ENCODE measurements at places on chromosomes 5 and 9.
A peak's percentile ranks its signal among the peaks of the same experiment; 100 is the strongest.

GRCh38 chr5:134130239-134130945 is 15.9 kb downstream of the TCF7 start:
- DNase-seq, result no peak

DNA sequence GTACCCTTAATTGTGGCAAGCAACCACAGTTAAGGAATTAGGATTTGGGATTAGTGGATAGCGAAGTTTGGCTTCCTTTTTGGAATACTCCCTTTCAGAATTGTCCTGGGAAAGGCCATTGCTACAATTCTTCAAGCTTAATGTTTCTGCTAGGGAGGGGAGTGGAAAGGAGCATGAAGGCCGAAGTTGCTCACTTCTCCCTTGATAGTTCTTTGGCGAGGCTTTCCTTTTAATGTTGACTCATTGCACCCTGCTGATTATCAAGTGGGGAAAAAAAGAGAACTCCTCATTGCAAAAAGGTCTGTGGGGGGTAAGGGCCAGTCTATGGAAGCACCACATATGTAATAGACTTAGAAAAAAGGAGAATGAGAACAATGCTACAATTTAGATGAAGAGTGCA is 30.7 kb downstream of the GRIN3A start:
- no peak for DNase-seq

DNA sequence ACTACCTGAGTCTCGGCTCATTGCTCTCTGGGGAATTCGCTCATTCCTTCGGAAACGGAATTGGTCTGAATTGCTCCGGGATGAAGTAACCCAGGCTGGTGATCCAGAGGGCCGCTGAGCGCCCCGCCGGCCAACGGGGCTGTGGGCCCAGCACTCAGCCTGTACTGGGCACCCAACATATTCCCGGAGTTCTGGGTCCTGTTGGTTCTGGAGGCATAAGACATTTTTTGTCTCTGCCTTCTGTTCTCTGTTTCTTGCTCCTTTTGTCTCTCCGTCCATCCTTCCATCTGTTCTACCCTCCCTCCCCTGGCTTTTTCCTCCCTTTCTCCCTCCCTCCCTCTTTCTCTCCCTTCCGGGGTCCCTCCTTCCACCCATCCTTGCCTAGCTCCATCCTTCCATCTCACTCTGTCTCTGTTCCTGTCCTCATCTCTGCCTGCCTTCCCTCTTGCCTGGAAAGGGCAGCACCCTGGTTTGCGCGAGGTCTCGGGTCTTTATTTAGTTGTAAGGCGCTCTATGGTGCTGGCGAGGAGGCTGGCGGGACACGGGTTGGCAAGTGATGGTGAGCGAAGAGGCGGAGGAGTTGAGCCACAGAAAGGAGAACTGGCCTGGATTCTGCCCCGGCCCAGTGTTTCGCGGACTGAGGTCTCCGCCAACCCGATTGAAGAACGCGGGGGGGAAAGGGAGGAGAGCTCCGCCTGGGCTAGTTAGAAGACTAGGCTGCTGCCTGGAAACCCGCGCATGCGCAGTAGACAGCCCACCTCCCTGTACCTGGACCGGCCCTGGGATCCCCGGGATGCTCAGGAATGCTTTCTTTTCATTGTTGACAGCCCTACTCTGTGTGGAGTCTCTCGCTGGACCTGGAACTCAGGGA is 1468.0 kb downstream of the FOXD4L5 start:
- DNase-seq, result peak; percentile 83

DNA sequence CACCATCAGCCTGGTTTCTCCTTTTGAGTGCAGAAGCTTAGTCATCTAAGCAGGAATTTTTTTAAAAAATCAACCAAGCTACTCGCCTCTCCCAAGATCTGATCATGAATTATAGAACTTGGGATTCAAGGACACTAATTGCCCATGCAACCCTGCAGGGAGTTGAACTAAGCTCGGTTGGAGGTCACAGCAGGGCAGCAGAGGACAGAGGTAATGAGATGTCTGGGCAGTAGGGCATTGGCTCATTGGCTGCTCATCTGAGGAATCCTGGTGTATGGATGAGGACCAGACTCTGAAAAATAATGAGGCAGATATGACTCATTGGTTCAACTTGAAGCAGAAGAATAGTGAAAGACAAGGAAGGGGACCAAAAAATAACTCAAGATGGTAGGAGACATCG is 111.8 kb upstream of the TLE1 start:
- no peak for DNase-seq

DNA sequence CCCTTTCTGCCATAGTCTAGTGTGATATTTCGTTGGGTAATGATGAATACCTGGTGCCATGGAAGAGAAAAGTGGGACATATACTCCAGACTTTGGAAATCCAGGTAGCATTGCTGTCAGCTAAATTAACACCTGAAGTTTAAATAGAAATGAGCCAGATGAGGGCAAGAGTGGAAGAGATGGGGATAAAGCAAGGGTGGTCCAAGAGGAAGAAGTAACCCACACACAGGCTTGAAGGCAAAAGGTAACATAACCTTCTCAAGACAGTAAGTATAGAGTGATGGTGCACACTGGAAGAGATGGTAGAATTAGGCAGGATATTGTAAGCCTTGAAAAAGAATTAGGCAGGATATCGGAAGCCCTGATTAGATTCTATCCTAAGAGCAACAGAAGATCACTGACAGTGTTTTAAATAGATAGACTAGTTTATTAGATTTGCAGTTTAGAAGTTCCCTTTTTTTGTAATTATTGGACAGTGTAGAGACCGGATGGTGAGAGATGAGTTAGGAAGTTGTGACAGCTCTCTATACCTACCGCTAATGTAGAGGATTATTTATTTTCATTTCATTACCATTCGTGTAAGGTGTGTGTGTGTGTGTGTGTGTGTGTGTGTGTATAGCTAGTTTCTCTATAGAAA is 16.8 kb downstream of the ANXA1 start:
- no peak for DNase-seq

- DNase-seq, result no peak
These were observed 93.4 kb upstream of the CDH6 start for GRCh38 chr5:31100047-31100575.

DNA sequence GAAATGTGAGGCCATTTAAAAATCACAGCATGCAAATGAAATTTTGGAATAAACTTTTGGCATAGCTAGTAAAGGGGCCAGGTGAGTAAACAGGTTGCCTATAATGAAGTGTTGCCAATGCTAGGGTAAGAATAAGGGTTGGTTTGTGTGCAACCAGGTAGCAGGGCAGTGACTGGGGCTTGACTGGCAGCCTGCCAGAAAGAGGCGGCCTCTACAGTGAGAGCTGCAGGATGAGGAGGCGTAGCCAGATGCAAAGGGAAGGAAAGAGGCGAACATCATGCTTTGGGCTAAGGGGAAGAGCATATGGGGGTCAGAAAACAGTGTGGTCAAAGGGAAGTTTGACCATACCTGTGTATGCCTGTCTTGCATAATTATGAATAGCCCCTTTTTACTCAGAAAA is 70.6 kb downstream of the MAST4 start:
- peak; percentile 36 for DNase-seq

GRCh38 chr5:115543365-115544042 is 1.1 kb downstream of the FEM1C start:
- DNase-seq, result no peak

- no peak for DNase-seq
These were observed 19.8 kb downstream of the ABL1 start for GRCh38 chr9:130854835-130855234.

DNA sequence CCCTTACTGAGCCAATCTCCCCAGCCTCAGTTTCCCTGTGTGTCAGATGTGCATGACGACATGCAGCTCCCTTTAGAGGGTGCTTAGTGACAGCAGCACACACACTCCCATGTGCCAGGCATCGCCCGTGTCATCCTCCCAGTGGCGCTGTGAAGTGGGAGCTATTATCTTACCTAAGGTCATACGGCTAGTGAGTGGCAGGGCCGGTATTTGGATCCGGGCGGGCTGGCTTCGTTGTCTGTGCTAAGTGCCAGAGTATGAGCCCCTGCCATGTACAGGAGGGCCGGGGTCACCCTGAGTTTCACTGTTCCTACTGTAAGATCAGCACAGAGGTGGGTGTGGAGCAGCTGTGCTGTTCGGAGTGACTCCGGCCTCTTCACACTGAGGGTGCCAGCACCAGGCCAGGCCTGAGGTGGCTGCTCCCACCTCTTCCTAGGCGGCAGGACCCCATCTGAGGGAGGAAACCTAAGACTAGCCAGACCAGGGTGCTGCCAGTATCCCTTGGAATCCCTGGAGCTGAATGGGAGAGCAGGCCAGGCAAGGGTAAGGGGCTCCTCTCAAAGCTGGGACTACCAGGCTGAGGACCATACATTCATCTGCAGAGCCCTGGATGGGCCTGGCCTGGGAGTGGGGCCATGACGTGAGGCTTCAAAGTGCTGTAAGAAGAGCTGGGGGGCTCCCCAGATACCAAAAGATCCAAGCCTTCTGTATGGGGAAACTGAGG is 22.5 kb downstream of the AQP7 start:
- no peak for DNase-seq

DNA sequence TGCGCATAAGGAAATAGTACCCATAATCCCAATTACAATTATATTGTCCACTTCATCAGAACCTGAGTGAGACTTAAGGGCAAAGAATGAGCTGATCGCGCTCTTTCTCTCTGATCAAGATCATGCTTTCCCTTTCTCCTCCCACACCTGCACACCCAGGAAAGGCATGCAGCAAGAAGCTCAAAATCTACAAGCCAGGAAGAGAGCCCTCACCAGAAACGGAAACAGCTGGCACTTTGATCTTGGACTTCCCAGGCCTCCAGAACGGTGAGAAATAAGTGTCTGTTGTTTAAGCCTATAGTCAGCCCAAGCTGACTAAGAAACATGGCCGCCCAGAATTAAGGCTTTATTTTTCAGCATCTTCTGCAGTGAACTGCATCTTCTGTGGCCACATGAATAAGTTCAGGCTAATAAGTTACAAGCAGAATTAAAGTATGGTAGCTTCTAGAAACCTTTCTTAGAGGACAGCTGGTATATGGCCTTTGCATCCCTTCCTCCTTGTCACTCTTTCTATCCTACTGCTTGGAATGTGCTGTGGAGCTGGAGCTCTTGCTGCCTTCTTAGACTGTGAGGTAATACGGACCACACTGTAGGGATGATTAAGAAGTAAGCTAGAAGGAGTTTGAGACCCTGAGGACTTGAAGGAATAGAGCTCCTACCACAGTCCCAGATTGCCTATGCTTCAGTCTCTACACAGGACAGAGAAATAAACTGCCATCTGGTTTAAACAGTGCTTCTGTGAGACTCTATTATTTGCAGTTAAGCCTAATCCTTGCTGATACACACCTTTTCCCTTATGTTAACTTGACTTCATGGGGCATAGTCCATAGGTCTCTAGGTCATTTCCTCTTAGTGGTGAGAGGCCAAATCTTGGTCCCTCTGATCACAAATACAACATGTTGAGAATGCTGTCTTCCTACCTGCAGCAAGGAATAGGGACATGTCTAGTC is 17.2 kb downstream of the OR2S2 start:
- no peak for DNase-seq

- DNase-seq, result no peak
These were observed 469.6 kb downstream of the GADD45G start for GRCh38 chr9:90074316-90074962.

DNA sequence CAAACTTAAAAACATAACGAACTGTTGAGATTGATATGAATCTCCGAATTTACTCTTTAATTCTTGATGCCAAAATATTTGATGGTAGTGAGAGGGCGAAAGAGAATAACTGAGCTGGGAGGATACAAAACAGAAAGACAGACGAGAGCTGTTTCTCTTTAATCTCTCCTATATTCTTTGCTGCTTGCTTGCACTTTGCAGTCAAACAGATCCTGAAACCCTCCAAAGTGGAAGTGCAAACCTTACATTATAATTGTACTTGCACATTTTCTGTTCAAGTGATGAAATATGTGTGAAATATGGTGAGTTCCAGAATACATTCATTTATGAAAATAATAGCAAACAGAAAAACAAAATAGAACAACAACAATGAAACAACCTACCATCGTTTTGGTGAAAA is 63.8 kb downstream of the PAM start:
- DNase-seq, result no peak

- no peak for DNase-seq
These were observed 118.7 kb downstream of the NDUFS4 start for GRCh38 chr5:53678981-53679660.

- DNase-seq, result no peak
These were observed 572.6 kb downstream of the TLR4 start for GRCh38 chr9:118276784-118277183.

GRCh38 chr5:167539747-167540146 is 751.7 kb upstream of the WWC1 start:
- no peak for DNase-seq

DNA sequence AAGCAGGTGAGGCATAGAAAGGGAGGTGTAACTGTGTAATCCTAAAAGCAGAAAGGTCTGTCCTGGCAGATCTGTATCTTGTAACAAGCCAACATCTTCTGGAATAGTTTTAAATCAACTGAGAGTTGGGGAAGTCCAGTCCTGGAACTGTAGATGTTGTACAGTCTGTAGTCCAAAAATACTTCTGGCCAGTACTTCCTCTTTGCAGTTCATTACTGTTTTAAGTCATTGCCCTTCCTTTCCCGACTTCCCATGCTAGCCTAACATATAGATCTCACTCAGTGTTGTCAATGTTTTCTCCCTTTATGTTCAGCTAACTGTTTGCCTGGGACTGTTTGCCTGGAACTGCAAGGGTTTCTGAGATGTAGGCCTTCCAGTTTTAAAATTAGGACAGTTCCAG is 168.5 kb upstream of the ISL1 start:
- no peak for DNase-seq

- DNase-seq, result no peak
These were observed 54.2 kb downstream of the PRELID2 start for GRCh38 chr5:145780982-145781381.

- peak; percentile 29 for DNase-seq
These were observed 92.3 kb downstream of the LMX1B start for GRCh38 chr9:126705767-126706697.
